Fibroblast of skin of left quadriceps (primary cell): ENCODE measurements at places on chromosomes 11 and 22.

GRCh38 chr22:27327981-27328721 is 473.4 kb downstream of the MN1 start:
- DNase-seq = no peak

DNA sequence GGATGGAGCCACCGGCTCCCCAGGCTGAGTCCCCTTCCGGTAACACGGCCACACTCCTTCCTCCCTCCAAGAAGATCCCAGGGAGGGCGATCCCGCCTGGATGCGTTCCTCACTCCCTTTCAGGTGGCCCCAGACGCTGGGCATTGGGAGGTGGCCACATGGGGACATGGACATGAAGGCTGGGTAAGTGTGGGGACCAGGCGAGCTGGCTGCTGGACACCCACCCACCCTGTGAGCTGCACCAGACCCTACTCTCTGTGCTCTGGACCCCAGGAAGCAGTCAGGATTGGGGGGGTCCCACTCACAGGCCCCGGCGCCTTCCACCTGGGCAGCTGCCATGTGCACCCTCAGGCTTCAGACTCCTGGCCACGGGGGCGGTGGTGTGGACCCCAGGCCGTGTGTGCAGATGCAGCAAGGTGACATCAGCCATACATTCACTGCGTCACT is 932.8 kb downstream of the BRD1 start:
- no peak for DNase-seq

- peak; percentile 81 for DNase-seq
Measured at GRCh38 chr11:10307400-10308200, 2.7 kb downstream of the ADM start.

DNA sequence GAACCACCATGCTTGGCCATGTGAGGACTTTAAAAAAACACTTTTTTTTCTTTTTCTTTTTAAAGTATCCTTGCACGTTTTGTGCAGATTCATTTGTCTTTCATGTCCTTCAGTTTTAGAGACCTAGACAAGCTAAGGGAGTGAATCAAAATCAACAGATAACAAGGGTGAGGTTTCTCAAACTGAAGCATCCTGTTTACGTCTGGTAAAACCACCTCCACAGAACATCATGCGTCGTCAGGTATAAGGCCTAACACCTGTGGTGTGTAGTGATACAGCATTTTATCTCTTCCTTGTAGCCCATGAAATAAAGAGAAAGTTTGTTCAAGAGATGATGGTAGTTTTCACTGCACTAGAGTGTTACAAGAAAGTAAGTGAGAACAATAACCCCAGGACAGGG is 26.3 kb upstream of the CSF2RB start:
- DNase-seq = no peak

- no peak for DNase-seq
Measured at GRCh38 chr22:22827187-22827939, 60.3 kb upstream of the IGLL5 start.

GRCh38 chr11:125313271-125314219 is 149.0 kb downstream of the PKNOX2 start:
- no peak for DNase-seq

GRCh38 chr11:10038521-10039302 is 255.3 kb downstream of the SBF2 start:
- DNase-seq = no peak

DNA sequence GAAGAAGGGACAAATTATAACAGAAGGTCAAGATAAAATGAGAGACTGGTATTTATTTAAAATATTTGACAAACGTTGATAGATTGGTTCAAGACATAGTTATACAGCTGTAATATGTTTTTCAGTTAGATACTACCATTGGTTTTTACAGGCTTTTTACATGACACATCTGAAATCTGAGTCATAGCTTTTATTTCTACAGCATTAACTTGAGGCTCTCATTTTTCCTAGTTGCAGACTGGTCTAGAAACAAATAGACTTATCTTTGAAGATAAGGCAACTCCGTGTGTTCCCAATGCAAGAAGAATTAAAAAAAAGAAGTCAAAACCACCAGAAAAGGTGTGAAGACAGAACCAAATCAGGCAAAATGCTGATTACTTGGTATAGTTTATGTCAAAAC is 31.3 kb downstream of the CEP57 start:
- DNase-seq = no peak

DNA sequence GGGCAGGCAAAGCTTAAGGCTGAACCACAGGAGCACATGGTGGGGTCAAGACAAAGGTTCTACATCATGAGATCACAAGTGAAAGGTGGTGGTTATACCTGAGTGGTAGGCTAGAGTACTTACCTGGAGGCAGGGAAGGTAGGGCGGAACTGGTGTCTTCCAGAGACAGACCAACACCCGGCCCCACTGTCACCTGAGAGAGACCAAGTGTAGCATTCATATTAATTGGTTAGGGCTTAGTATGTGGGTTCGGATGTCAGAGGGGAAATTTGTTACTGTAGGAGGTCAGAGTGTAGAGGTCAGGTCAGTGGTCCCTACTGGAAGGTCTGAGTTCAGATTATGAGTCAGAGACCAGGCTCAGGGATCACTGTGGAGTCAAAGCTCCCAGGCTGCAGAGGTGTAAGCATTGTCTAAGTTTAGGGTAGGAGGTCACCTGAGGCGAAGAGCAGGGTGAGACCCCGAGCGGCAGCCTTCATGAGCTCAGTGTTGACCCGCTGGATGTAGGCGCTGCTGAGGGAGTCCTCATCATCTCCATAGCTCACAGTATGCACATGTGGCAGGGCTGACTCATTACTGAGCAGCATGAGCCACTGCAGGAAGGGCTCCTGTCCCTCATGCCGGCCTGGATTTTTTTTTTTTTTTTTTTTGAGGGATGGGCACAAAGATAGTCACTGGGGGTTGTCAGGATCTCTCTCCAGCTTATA is 3.2 kb downstream of the TPP1 start:
- no peak for DNase-seq

- no peak for DNase-seq
Measured at GRCh38 chr22:42270176-42270509, 310 bp downstream of the TCF20 start.

DNA sequence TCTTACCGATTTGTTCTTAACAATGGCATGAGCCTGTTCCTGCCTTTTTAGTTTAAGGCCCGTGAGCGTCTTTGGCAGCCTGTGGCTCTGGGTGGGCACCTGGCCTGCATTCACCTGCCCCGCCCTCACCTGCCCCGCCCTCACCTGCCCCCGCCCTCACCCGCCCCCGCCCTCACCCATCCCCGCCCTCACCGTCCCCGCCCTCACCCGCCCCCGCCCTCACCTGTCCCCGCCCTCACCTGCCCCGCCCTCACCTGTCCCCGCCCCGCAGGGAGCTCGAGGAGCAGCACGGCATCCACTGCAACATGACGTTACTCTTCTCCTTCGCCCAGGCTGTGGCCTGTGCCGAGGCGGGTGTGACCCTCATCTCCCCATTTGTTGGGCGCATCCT is 14.2 kb downstream of the GATD1 start:
- DNase-seq = no peak

DNA sequence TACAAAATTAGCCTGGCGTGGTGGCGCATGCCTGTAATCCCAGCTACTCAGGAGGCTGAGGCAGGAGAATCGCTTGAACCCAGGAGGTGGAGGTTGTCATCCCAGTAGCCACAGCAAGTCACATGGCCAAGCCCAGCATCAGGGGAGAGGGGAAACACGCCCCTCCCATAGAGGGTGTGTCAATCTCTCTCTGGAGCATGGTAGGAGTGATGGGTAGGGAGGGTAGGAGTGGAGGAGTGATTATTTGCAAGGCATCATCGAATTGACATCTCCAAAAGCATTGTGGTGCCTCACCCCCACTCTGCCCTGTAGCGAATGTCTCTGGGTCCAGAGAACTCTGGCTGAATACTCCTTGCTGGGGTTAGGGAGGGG is 6.1 kb upstream of the SSTR3 start:
- DNase-seq = no peak

DNA sequence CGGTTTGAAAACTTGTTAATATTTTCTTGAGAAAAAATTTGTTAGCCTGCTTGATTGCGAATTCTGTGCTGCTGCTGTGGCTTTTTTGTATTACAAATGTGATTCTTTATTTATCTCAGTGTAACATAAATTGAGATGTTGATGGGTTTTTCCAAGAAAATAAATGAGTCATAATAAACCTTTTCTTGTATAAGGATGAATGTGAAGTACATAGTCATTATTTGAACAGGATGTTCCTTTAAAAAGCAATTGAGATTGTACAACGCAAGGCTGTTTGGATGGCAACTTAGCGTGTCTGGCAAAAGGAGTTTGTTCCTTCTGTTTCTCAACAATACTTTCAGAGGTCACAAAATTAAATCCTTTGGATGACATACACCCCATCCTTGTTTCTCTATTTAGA is 24.6 kb upstream of the CARD18 start:
- DNase-seq = no peak

GRCh38 chr11:27246925-27247324 is 116.1 kb downstream of the CCDC34 start:
- no peak for DNase-seq

- no peak for DNase-seq
Measured at GRCh38 chr11:116099541-116099940, 595.3 kb upstream of the CADM1 start.

- peak; percentile 45 for DNase-seq
Measured at GRCh38 chr11:86551288-86552092, 120.9 kb downstream of the ME3 start.

- no peak for DNase-seq
Measured at GRCh38 chr22:38070250-38070921, 13.2 kb downstream of the PICK1 start.

- DNase-seq = no peak
Measured at GRCh38 chr11:73070653-73071052, 71.5 kb downstream of the FCHSD2 start.

DNA sequence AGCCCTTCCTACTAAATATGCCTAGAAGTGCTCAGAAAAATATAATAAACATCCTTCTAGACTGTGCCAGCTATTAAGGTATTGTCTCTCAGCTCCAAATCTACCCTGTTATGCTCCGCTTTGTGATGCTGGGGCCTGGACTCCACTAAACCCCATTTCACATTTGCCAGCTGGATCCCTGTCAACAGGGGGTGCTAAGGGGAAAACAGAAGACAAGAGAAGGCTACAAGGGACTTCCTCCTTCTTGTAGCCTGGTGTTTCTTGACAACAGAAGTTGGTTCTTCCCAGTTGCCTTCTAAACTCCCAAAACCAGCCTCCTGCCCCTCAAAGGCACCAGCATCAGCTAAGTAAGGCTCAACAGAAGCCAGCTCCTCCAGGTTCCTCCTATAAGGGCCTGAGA is 5.2 kb downstream of the NUMA1 start:
- no peak for DNase-seq

DNA sequence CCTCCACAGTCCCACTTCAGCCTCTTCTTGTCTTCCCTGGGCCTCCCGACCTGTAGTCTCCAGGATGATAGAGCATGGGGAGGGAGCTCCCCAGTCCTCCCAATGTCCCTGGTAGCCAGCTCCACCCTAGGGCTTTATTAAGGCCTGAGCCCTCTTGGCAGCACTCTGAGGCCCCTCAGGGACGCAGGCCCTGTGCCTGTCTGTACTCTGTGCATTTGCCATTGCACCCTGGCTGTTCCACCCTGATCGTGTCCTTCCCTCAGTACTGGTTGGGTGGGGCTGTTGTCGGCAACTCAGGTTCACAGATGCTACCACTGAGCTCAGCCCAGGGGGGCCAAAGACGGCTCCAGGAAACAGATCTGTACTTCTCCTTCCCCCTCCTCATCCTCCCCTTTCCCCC is 7.2 kb downstream of the SSTR3 start:
- DNase-seq = no peak

DNA sequence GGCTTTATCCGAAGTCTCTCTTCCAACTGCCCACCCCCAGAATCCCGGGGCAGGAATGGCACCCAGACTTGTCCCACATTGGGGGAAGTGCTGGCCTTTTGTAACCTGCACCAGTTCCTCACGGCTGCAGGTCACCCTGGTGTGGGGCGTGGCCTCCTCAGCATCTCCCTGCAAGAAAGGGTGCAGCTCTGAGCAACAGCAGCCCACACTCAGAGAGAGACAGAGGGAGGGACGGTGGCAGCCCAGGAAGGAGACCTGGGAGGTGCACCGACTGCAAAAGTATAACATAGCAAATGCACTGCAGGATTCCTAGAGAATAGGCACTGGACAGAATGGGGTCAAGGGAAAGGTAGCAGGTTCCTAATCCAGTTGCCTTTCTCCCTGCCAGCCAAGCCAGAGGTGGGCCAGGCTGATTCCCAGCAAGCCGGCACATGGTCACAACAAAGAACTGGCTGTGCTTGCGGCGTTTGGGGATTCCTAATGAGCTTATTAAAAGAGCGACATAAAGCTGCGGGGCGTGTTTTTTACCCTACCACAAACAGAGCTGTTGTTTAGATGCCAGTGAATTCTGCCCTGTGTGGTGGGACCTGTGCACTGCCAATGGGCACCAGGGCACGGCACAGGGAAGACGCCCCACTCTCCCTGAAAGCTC is 18.2 kb upstream of the IGSF9B start:
- no peak for DNase-seq

DNA sequence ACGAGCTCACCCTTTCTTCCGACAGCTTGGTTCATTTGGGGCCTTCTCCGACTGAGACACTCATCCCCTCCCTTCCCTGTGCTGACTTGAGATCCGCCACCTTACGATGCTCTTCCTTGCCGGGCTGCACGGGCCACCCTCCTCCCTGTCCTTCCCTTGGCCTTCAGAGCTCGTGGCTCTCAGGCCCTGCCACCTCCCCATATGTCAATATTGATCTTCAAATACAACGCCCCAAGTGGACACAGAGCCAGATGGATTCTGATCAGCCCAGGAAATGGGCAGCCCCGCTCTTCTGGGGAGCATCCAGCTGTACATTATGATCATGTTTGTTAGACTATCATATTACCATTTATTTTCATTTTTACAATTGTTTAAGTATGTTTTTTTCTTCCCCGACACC is 812.8 kb downstream of the TBC1D22A start:
- DNase-seq = no peak

DNA sequence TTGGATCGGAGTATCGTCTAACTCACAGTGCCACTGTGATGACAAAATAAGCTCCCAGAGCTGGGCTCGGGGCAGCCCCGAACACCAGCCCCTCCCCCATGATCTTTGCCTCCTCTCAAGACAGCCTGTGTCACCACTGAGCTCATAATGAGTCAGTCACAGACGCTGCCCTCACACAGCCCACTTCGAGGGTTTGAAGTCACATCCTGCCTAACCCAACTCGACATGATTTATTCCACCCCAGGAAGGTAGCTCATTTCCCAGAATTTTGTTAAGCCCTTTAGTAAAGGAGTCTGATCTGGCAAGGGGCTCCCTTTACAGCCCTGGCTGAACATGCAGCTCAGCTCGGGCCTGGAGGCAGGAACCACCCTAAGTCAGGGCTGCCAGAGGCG is 22.8 kb downstream of the MYH9 start:
- DNase-seq = peak; percentile 80

- peak; percentile 69 for DNase-seq
Measured at GRCh38 chr11:5367448-5368074, 16.1 kb upstream of the OR51M1 start.

- DNase-seq = no peak
Measured at GRCh38 chr11:76579752-76580151, 90.8 kb downstream of the LRRC32 start.

DNA sequence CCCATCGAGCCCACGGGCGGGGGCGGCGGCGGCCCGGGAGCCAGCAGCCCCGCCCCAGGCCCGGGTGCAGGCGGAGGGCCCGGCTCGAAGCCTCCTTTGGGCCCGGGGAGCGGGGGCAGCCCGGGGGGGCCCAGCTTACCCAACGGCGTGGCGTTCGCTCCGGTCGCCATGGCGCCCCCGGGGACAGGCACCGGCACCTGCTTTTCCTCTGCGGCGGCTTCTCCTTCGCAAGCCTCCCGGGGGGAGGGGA is 194 bp downstream of the SF1 start:
- DNase-seq = no peak

GRCh38 chr11:116078101-116078591 is 573.9 kb upstream of the CADM1 start:
- no peak for DNase-seq
